Ammon's horn (tissue), 1 donor: ENCODE measurements at places on chromosomes 12 and 14.

GRCh38 chr12:124621296-124621660, 53.9 kb upstream of the NCOR2 start:
- DNase-seq, result no peak

GRCh38 chr14:77014734-77015133, 13.8 kb downstream of the IRF2BPL start:
- DNase-seq, result no peak

- DNase-seq, result peak; percentile 56
These were observed at the start of gene TSPAN11 for GRCh38 chr12:30926243-30927221. TSPAN11 (plus strand) TSS chr12:30926748; CDS start chr12:30953992, 27,244 bp downstream.

- DNase-seq, result no peak
These were observed 33.9 kb downstream of the FBXO33 start for GRCh38 chr14:39398382-39398781.

DNA sequence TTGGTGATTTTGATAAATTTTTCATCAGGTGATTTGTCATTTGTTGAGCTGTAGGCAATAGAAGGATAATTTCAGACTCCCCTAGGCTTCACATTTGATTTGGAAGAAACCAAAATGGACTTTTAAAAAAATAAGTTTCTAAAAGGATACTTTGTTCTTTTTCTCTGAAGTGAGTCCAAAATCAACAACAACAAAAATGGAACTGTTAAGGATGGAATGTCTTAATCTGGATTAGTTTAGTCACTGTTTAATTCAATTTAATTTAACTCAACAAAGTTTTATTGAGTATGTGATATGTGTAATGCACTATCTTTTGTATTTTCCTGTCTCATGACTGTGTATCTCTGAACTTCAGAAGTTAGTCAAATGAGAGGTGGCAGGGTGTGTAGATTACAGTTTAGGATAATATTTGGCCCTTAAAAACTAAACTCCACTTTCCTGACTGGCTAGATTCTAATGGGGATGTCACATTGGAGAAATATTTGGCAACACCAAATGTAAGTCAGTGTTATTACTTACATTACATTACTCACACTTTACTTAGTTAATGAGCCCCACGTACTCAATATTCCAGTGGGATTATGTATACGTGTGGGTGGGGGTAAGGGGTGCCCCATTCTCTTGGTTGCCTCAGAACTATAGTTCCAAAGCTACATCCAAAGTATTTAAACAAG, 209.7 kb downstream of the BCAT1 start:
- no peak for DNase-seq
